ENCODE measurements at places on chromosomes 13 and 19.

GRCh38 chr19:20858861-20859260, 64.2 kb upstream of the ZNF85 start:
- no peak for DNase-seq

GRCh38 chr13:113804703-113805430, 45.8 kb downstream of the TMEM255B start:
- no peak for DNase-seq

GRCh38 chr19:11273989-11274388, 11.7 kb upstream of the DOCK6 start:
- DNase-seq: no peak

DNA sequence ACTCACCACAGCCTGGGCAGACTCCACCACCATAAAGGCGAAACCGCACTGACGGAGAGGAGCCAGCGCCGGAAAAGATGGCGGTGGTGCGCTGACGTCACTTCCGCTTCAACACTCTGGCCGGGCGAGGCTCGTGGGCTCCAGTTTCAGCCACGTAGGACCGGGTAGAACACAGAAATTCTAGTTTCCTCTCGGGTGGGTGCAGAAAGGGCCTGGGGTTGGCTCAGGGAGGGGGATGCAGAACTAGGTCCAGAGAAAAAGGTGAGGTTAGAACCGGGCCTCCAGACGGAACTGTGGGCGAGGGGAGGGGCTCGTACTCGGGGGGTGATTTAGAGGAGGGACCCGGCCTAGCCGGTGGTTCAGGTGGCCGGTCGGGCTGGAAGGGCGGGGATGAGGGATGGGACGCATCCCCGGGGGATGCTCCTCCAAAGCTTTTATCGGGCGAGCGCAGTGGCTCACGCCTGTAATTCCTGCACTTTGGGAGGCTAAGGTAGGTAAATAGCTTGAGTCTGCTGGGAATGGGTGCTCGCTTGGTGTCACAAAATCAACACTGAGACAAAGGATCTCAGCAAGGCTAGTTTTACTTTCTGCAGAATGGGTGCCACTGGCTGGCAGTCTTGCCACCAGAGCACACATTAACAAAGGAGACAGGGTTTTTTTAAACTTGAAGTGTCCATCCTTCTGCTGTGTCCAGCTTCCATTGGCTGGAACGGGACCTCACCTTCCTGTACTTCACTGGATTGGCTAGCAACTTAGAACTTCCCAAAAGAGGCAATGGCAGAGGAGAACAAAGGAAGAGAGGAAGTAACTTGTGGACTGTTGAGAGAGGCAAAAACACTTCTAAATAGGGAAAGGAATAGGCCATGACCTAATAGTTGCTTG, at the start of gene ZNF561:
TSS of gene ZNF561 (minus strand) at position 77 of the 882 bp plus-strand sequence. CDS start 1,776 bp downstream, outside the sequence.
- peak; percentile 90 for DNase-seq

DNA sequence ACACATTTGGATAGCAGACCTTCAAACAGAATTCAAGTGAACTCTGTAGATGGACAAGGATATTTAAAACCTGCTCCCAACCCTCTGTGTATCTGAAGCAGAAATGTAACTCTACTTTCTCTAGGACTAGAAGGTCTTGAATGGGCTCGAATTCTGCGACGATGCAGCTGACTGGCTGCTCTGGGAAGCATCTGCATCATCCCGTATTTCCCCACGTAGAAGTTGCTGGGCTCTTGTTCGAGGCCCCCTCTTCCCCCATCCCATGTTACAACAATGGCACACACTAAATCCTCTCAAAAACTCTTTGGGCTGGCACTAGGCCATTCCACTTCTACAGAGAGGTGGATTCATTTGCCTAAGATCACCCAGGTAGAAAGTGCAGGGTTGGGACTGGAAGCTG, 15.0 kb downstream of the C19orf81 start:
- DNase-seq: no peak

DNA sequence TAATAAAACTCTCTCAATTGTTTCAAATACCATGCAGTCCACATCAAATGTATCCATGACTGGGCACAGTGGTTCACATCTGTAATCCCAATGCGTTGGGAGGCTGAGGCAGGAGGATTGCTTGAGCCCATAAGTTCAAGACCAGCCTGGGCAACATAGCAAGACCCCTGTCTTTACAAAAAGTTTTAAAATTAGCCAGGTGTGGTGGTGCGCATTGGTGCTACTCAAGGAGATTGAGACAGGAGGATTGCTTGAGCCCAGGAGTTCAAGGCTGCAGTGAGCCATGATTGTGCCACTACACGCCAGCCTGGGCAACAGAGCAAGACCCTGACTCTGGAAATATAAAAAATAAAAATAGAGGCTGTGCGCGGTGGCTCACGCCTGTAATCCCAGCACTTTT, 5.0 kb downstream of the CLIP3 start:
- DNase-seq: no peak

- DNase-seq: no peak
These were observed 96.4 kb upstream of the MYCBP2 start for GRCh38 chr13:77423296-77423695.

- peak; percentile 98 for DNase-seq
These were observed 8.2 kb upstream of the LATS2 start for GRCh38 chr13:21069561-21070004.

- DNase-seq: peak; percentile 35
These were observed 1422.4 kb upstream of the MIR17HG start for GRCh38 chr13:89925107-89925506.

DNA sequence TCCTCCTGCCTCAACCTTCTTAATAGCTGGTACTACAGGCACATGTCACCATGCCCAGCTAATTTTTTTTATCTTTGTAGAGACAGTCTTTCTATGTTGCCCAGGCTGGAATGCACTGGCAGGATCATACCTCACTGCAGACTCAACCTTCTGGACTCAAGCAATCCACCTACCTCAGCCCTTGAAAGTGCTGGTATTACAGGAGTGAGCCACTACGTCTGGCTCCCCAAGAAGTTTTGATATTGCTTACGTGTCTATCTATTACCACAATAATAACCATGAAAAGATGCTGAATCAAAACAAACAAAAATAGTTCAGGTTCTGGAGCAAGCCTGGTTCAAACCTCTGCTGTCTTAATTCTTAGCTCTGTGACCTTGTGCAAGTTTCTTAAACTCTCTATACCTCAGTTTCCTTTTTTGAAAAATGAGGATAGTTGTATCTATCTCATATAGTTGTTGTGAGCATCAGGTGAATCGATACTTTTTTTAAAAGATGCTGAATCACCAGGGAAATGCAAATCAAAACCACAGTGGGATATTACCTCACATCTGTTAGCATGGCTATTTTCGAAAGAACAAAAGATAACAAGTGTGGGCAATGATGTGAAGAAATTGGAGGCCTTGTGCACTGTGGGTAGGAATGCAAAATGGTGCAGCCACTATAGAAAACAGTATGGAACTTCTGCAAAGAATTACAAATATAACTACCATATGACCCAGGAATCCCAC, 19.0 kb upstream of the LEUTX start:
- no peak for DNase-seq

GRCh38 chr19:16566161-16566560, 6.1 kb downstream of the SLC35E1 start:
- DNase-seq: no peak

DNA sequence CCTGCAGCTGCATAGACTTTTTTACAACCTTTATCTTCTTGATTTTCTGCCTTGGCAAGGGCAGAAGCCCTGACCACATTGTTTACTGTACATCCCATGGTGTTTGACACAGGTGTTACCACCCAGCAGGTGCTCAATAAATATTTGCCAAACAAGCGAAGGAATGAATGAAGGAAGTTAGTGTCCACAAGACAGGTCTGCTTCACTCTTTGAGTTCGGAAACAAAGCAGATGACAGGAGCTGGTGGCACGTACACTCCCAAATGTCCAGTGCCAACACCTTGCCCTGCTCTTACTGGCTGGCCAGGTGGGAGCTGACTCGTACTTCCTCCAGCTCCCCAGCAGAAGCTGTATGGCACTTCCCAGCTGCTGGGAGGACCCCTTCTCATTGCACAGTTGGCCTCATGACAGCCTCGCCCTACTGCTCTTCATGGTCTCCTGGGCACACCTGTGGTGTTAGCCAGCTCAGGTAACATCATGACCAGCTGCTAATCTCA, 22.0 kb upstream of the MUC16 start:
- no peak for DNase-seq

DNA sequence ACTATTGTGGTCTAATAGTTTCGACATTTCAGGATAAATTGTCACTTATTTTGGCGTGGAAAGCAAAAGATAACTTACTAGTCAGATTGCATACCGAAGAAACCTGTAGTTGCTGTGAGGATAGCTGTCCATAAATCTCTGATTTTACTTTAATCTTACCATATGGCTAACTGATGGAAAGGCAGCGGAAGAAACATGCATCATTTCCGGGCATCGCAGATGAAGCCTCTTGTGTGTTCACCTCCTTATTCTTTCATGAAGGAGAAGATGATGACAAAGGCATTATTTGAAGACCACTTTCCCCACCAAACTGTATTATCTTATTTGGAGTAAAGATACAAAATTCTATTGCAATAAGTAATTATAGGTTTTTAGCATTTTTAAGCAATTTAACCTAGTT, 763.6 kb upstream of the SLITRK6 start:
- DNase-seq: peak; percentile 36

DNA sequence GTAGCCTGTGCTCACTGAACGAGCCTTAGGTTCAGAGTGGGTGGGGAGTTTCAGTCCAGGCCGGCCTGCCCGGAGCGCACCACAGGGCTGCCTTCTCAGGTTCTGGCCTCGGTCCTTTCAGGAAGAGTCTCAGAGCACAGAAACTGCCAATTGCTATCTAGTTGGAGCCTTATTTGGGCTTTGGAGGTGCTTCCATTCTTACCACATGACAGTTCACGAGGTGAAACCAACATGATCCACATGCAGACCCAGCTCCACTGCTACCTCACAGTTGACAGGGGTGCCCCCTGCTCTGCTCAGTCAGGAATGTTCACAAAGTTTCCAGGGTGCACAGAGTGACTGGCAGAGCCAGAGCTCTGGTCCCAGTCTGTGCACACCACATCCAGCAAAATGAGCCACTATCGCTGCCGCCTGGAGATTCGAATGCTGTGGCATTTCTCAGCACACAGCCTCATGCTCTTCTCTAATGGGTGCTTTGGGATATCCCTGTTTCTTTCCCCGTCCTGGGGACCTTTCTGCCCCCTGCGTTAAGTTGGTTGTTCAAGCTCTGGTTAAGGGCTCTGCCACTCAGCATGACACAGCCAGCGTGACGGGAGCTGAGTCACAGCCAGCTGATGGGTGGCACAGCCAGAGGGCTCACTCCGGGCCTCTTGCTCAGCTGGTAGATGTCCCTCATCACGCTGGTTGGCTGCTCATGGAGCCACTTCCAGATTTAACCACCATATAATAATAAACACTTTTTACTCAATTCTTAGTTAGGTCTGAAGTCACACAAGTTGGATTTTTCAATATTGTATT, 7.5 kb upstream of the SACS start:
- no peak for DNase-seq

GRCh38 chr13:40528881-40529280, 137.6 kb downstream of the FOXO1 start:
- DNase-seq: no peak

DNA sequence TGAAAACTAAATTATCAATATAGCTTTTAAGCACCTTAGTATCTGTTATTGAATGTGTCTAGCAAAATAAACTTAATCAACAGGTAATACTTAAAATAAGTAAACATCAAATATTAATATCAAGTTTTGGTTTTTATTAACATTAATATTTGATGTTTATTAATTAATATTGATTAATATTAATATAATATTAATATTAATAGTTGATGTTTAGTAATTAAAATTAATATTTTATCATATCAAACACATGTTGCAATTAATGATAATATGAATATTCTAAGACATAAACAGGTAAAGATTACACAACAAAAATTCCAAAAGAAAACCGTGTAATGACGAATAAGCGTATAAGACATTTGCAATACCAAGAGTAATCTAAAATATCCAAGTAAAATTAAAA, 222.8 kb upstream of the PRR20A start:
- no peak for DNase-seq

- no peak for DNase-seq
These were observed 43.5 kb upstream of the RGCC start for GRCh38 chr13:41413872-41414271.

DNA sequence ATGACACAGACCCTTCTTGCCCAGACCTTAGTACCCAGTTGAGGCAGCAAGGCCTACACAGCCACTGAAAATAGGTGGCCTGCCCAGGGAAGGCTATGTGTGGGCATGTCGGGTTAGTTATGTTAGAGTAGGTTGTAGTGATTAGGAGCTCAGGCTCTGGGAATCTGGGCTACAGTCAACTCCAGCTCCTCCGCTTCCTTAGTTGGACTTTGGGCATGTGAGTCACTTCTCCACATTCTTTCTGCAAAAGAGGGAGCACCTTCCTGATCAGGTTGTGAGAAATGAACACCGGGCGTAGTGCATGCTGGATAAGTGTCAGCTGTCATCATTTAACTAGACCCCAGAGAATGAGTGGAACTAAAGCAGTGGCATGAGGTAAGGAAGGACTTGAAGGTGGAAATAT, 64.8 kb downstream of the ARHGAP35 start:
- DNase-seq: peak; percentile 30

DNA sequence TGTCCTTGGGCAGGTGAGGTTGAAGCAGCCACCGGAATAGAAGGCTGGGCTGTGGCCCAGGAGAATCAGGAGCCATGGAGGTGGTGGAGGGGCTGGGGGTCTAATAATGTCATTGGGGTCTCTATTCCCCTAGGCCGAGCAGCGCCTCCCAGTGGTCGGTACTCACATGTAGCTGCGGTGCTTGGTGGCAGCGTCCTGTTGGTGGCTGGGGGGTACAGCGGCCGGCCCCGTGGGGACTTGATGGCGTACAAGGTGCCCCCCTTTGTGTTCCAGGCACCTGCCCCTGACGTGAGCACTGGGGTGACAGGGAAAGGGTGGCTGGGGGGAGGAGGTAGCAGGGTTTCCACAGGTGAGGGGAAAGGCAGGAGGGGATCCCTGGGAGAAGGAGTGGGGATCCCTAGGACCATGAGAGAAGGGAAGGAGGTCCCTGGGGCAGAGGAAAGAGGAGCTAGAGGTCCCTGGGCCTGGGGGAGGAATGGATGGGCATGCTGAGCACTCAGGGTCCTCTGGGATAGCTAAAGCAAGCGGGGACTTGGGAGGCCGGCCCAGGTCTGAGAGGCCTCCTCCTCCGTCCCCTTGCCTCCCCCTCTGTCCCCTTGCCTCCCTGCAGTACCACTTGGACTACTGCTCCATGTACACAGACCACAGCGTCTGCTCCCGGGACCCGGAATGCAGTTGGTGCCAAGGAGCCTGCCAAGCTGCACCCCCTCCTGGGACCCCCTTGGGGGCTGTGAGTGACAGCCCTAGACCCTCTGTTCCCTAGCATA, 18.1 kb downstream of the MEGF8 start:
- no peak for DNase-seq

- DNase-seq: no peak
These were observed 267.5 kb upstream of the KLHL1 start for GRCh38 chr13:70375718-70376117.

DNA sequence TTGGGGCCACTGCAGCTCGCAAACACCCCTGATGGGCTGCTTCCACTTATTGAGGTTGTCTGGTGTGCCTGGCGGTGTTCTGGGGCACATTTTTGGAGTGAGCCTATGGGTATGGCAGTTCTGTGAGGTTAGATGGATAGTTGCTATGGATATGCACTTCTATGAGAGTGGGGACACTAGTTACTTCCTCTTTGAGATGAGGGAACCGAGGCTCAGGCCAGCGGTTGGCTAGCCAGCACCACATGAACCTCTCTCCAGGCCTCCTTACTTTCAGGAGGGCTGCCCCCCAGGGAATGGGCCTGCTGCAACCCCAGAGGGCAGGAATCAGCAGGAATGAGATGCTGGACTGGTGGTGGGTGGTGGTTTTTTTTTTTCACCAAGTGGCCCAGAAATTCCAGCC, 13.5 kb upstream of the PRR19 start:
- no peak for DNase-seq
